ENCODE measurements at places on chromosomes 1 and 21. TPM values are rescaled to one million over a fixed set of nuclear protein-coding genes. Genes with fewer than 3 reads are reported as not detected.

DNA sequence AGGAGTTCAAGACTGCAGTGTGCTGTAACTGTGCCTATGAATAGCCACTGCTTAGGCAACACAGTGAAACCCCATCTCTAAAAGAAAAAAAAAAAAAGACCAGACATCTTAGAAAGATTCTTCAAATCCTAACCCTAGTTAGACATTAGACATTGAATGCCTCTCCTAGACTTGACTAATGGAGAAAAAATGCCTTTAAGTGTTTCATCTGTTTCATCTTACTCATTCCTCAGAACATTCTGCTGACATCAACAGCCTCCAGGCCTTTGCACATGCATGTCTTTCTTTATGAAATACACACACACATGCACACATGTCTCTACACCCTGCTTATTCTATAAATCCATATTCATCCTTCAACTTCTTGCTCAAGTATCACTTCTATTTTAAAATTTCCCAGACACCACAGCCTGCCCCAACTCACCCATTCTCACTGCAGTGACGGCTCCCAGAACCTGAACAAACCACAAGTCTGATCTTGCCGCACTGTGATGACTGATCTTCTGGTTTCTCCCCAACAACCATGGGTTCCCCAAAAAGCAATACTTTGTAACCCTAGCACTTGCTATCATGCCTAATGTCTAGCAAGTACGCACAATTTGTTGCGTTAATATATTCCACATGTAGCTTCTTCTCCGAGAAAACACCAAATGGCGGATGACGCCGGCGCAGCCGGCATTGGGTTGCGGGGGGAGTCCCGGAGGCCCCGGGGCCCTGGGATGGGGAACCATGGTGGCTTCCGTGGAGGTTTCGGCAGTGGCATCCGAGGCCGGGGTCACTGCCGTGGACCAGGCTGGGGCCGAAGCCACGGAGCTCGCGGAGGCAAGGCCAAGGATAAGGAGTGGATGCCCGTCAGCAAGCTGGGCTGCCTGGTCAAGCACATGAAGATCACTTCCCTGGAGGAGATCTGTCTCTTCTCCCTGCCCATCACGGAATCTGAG, 37.4 kb downstream of the LRRC52 start:
- no peak overlapping the region for H3K27ac ChIP-seq
- H3K4me1 ChIP-seq = no peaks in the 10 kb centered on the region
- no peaks in the 10 kb centered on the region for H3K36me3 ChIP-seq
- DNase-seq = no peak

GRCh38 chr1:178220094-178220493, 126.2 kb downstream of the RASAL2 start:
- H3K4me1 ChIP-seq = no peaks in the 10 kb centered on the region
- DNase-seq = no peak
- no peak overlapping the region for H3K27ac ChIP-seq
- H3K4me3 ChIP-seq = no peak overlapping the region

GRCh38 chr1:110594456-110595352, 11.5 kb downstream of the KCNA2 start:
- H3K4me3 ChIP-seq = no peak overlapping the region
- H3K27ac ChIP-seq = no peak overlapping the region
- no peak for DNase-seq
- H3K4me1 ChIP-seq = peaks cover 6% of the 10 kb centered on the region
- H3K27me3 ChIP-seq = no peaks in the 10 kb centered on the region

The AJAP1 gene
- total RNA-seq = 0.64 TPM

DNA sequence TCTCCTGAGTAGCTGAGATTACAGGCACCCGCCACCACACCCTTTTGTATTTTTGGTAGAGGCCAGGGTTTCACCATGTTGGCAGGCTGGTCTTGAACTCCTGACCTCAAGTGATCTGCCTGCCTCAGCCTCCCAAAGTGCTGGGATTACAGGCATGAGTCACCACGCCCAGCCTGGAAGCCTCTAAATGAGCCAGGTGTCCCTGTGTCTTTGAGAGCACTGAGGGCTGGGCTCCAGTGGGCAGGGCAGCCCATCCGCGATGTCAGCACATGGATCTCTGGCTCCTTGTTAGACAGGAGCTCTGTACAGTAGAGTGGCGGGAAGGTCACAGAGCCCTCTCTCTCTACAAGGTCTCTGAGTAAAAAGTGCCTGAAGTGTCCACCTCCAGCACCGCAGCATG, 124.3 kb downstream of the PGBD5 start:
- DNase-seq = no peak
- no peaks in the 10 kb centered on the region for H3K36me3 ChIP-seq
- no peaks in the 10 kb centered on the region for H3K27me3 ChIP-seq
- H3K27ac ChIP-seq = no peak overlapping the region
- H3K4me3 ChIP-seq = no peak overlapping the region
- H3K4me1 ChIP-seq = no peaks in the 10 kb centered on the region

The ADAM30 gene
- total RNA-seq = not detected

- no peak overlapping the region for H3K4me3 ChIP-seq
- peaks cover 6% of the 10 kb centered on the region for H3K36me3 ChIP-seq
- DNase-seq = no peak
- H3K4me1 ChIP-seq = peaks cover 12% of the 10 kb centered on the region
These were observed 81.3 kb downstream of the SASS6 start for GRCh38 chr1:100051401-100051800.

- no peaks in the 10 kb centered on the region for H3K36me3 ChIP-seq
- H3K4me1 ChIP-seq = no peaks in the 10 kb centered on the region
- no peak overlapping the region for H3K27ac ChIP-seq
- H3K27me3 ChIP-seq = peaks cover 7% of the 10 kb centered on the region
These were observed 67.2 kb downstream of the HMGB4 start for GRCh38 chr1:33931111-33931475.

DNA sequence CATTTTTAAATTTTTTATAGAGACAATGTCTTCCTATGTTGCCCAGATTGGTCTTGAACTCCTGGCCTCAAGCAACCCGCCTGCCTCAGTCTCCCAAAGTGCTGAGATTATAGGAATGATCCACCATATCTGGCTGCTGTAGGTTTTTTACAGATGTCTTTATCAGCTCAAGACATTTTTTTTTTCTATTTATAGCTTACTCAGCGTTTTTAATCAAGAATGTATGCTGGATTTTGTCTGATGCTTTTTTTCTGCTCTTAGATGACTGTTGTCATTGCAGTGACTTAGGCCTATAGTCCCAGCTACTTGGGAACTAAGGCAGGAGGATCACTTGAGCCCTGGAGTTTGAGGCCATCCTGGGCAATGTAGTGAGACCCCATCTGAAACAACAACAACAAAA, 72.5 kb downstream of the POFUT2 start:
- no peak overlapping the region for H3K4me3 ChIP-seq
- no peak for DNase-seq
- no peaks in the 10 kb centered on the region for H3K27me3 ChIP-seq

The C1orf56 gene
- total RNA-seq = 4.7 TPM

GRCh38 chr1:19453741-19454201, 31.6 kb downstream of the CAPZB start:
- peak overlapping the region; percentile 85 for H3K27ac ChIP-seq
- no peak overlapping the region for H3K4me3 ChIP-seq
- peaks cover 96% of the 10 kb centered on the region for H3K4me1 ChIP-seq
- H3K27me3 ChIP-seq = no peaks in the 10 kb centered on the region

The CACNA1S gene
- not detected for total RNA-seq

The KCNN3 gene
- 0.40 TPM for total RNA-seq

- H3K27me3 ChIP-seq = peaks cover 3% of the 10 kb centered on the region
- H3K27ac ChIP-seq = no peak overlapping the region
- no peaks in the 10 kb centered on the region for H3K36me3 ChIP-seq
- no peaks in the 10 kb centered on the region for H3K4me1 ChIP-seq
These were observed 53.3 kb upstream of the POGK start for GRCh38 chr1:166785987-166786386.

The MEGF6 gene
- total RNA-seq = 120 TPM

The KCNH1 gene
- not detected for total RNA-seq

Data from suprapubic skin (tissue), 4 donors.